ENCODE measurements at places on chromosomes 2 and 18.

- DNase-seq: no peak
Measured at GRCh38 chr2:129331638-129332037, 647.8 kb upstream of the RAB6C start.

GRCh38 chr18:74068296-74068695, 79.3 kb downstream of the FBXO15 start:
- DNase-seq: no peak

DNA sequence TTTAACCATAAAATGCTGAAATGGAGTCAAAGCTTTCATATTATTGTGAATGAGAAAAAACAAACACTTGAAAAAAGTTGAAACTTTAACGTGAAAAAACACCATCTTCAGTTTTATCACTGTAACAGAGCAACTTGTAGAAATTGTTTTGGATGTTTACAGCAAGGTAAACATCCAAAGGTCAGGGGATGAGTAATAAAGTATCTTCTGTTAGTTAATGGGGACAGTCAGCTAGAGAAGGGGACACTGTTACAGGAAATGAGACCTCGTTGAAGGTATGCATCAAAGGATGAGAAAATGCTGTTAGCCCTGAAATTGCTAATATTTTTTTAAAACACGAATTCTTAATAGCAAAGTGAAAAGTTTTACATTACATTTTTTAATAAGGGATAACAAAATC, 2.9 kb downstream of the RHBDD1 start:
- no peak for DNase-seq

- no peak for DNase-seq
Measured at GRCh38 chr2:99988599-99988998, 153.8 kb downstream of the AFF3 start.

GRCh38 chr2:29527947-29528346, 393.4 kb downstream of the ALK start:
- no peak for DNase-seq

GRCh38 chr18:79241755-79242154, 154.0 kb upstream of the NFATC1 start:
- no peak for DNase-seq

GRCh38 chr2:45964223-45964841, 312.9 kb downstream of the PRKCE start:
- DNase-seq: peak; percentile 91

- DNase-seq: no peak
Measured at GRCh38 chr18:26526128-26526965, 22.0 kb downstream of the KCTD1 start.

DNA sequence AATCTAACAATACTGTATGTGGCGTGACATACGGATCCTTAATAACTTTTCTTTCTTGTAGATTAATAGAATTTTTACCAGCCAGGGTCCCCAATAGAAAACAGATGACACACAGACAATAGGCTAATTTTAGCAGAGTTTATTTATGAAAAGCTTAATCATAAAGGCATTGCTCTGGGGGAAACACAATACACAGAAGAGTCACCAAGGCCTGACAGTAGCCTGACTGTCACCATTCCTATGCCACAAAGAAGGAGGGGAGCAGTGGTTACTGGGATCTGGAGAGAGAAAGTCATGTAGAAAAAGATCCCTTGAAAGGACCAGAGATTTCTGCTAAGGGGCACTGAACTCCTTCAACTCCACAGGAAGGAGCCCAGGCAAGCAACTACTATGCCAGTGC, 139.5 kb downstream of the METTL4 start:
- DNase-seq: no peak

DNA sequence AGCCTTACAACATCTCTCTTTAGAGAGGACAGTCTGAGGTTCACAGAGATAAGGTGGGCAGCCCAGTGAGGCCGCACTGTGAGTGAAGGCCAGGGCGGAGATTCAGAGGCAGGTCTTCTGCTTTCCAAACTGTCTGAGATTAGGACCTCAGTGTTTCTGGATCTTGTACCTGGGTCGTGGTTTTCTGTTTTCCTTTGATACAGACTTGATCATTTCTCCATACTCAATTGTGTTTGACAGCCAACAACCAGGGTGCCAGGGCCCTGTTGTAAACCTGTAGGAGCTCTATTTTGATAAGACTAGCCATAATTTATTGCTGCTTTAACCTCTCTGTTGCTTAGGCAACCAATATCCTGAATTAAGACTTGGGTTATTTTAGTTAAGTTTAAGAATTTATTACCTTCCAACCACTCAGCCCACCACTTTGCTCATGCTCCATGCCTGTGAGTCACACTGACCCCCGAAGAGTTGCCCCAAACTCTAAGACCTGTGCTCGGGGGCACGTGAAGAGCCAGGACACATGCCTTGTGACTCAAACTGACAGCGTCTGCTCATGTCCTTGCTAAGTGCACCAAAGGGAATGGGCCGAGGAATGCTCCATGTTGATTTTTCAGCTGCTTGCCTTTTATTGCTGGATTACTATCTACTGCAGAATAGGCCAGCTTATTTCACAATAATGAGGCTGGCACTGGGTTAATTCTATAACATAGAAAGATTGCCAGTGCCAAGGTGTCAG, 248.6 kb downstream of the BCL2 start:
- DNase-seq: no peak

- no peak for DNase-seq
Measured at GRCh38 chr2:173990970-173991819, 26.0 kb upstream of the SP3 start.

DNA sequence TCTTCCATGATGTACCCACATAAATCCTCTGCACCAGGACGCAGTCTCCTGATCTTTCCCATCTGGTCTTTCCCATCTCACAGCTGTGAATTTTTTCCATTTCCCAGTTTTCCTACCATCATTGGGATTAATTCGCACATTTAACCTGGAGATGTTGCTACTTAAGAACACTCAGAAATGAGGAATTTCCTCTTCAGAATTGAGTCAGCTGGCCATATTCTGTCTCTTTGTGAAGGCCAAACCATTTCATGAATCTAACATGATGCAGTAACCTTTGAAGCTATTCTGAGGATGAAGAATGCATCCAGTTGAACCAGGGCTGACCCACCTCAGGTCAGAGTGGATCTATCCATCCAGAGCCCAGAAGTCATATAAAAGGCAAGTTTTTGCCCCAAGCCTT, 326.8 kb downstream of the SETBP1 start:
- DNase-seq: no peak

DNA sequence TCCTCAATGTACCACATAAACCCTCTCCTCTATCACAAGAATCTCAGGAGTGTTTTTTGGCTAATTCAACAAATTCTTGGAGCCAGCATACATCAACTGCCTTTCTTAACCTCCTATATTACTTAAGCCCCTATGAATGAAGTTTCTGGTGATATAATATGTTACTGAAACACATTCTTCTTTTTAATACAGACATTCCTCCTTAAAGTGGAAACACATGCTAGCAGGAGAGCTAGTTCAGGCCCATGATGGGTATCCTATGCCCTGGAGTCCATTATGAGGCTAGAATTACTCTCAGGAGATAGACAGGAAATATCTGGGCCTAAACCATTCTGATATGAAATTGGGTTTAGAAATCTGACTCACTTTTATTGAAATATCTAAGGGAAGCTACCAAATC, 26.6 kb upstream of the RMDN2 start:
- no peak for DNase-seq

DNA sequence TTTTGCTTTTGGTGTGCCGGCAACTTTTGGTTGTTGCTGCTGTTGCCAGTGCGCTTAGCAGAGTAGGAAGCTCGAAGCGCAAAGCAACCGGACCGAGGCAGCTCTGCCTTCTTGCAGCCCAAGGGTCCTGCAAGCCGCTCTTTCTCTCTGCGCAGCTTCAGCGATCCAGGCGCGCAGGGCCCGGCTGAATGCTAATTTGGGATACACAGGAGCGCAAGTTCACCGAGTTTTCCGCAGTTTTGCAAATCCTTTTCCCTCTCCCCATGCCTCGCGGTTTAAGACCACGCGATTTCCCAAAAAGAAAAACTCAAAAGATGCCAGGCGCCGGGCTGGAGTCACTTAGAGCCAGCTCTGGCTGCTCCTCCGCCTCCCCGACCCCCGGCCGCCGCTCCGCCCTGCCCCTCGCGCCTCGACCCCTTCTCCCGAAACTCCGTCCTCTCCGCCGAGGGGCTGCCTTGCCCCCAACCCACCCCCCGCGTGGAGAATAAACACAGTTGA, 13.5 kb upstream of the SIX3 start:
- no peak for DNase-seq

GRCh38 chr2:241129086-241129871, 20.0 kb downstream of the PASK start:
- DNase-seq: no peak

GRCh38 chr2:11027195-11027594, 115.5 kb downstream of the KCNF1 start:
- DNase-seq: no peak

DNA sequence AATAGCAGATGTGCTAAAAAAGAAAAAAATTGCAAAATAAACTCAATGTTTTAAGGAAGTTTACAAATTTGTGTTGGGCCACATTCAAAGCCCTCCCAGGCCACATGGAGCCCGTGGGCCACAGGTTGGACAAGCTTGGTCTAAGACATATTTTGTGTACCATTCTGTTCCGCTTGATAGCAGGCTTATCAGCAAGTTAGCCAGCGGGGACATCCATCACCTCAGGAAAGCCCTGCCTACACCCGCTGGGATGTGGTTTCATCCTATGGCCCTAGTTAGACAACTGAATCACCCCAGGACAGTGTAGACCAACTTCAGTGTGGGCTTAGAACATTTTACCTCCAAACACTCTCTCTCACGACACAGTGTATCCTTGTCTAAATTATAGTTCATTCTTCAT, 32.6 kb downstream of the CD8B2 start:
- no peak for DNase-seq

DNA sequence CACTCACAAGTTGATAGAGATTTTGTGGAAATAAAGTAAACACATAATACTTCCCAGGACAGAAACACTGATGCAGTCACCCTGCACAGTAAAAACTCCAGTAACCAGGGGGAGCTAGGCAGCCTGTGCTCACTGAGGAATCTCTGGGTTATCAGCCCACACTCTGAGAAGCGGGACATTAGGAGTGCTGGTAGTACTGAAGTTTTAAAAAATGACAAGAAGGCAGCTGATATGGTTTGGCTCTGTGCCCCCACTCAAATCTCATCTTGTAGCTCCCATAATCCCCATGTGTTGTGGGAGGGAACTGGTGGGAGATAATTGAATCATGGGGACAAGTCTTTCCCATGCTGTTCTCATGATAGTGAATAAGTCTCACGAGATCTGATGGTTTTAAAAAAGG, 31.4 kb downstream of the KCTD1 start:
- no peak for DNase-seq

- DNase-seq: no peak
Measured at GRCh38 chr2:186639939-186640338, 50.1 kb downstream of the ITGAV start.

- no peak for DNase-seq
Measured at GRCh38 chr2:106869512-106870275, 16.3 kb downstream of the ST6GAL2 start.

- DNase-seq: no peak
Measured at GRCh38 chr18:54151376-54151775, 73.1 kb downstream of the MBD2 start.

DNA sequence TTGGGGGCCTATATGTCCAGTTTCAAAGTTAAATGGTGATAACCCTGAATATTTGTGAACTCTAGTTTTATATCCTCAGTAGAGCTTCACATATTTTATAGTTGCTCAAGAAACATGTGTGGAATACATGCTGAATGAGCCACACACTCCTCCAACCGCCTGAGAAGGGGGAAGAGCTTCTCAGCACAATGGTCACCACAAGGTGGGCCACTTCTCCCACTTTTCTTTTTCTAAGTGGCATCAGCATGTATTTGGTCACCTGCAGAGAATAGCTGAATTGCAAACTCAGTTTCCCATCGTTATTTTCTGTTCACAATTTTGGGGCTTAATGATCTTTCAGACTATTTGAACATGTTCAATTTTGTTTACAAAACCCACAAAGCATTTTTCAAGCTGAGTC, 340.5 kb downstream of the PARD3B start:
- no peak for DNase-seq

DNA sequence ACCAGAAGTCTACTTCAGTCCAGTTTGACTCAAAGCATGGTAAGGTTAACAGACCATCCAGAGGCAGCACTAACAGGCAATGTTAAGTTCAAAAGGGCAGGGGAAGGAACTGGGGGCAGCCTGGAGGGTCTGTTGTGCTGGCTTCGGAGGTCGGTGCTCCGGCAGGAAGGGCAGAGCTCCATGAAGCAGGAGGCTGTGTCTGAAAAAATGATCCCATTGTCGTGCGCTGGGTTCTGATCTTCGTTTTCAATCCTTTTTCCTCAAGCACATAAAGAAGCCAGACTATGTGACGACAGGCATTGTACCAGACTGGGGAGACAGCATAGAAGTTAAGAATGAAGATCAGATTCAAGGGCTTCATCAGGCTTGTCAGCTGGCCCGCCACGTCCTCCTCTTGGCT, 21.9 kb upstream of the DLX1 start:
- DNase-seq: no peak

GRCh38 chr18:52403291-52404021, 63.5 kb downstream of the DCC start:
- DNase-seq: no peak

GRCh38 chr18:77481541-77481940, 231.9 kb downstream of the GALR1 start:
- no peak for DNase-seq

DNA sequence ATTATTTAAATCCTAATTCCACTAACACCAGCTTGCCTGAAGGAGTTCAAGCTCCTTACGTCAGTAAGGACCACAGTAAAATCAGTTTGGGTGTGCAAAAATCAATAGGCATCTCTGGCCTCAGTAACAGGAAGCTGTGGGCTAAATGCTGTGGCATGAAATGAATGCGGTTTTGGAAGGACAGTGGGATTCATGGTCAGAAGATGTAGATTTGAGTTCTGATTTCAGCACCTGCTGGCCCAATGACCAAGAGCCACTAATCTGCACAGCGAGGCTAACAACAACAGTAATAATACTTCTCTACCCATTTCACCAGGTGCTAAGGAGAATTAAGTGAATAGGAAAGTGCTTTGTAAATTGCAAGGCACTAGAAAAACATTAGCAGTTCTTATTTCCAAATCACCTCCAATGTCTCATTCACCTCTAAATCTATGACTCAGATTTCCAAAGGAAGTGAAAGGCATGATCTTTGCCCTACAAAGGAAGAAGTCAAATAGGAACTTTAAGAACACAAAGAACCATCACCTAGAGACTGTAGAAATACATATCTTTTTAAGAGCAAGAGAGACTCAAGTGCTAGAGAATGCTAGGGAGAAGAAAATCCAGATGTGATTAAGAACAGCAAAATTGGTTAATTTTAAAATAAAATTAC, 172.6 kb downstream of the ANKRD44 start:
- no peak for DNase-seq

GRCh38 chr2:227180770-227181169, 16.3 kb downstream of the COL4A3 start:
- no peak for DNase-seq

GRCh38 chr18:36661999-36662398, 166.8 kb downstream of the TPGS2 start:
- DNase-seq: no peak
